Pancreas (tissue), 10 donors: ENCODE measurements at places on chromosomes 7 and 10.

GRCh38 chr7:90671571-90671970 is 75.5 kb downstream of the CDK14 start:
- no peak overlapping the region for H3K27ac ChIP-seq
- no peaks in the 10 kb centered on the region for H3K4me1 ChIP-seq
- no peaks in the 10 kb centered on the region for H3K36me3 ChIP-seq
- H3K27me3 ChIP-seq = no peaks in the 10 kb centered on the region
- DNase-seq = no peak
- no peak overlapping the region for H3K4me3 ChIP-seq

DNA sequence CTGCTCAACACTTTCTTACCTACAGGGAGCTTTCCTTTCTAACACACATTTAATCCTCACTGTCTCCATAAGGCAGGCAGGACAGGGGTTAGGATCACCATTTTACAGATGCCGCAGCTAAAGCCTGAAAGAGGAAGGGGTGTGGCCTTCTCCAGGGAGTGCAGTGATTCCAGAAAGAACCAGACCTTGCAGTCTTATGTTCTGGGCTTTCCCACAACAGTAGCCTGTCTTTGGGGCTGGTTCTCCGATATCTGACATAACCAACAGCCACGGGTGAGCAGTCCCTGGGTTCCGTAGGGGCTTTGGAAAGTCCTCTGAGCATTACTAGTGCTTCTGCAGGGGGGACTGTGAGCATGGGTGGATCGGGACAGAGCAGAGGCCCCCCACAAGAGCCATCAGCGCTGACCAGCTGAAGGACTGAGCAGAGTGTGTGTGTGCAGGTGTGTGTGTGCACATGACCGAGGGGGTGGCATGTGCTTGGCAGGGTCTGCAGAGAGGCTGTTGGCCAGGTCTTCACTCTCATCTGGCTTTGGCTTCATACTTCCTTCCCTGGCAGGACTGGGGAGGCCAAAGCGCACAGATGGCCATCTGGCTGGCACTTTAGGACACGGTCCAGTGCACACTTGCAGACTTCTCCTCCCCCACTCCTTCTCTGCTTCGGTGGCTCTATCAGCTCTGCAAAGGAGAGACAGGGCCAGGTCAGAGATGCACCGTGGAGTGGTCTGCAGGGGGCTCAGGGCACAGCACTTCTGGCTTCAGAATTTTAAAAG is 400.3 kb downstream of the RPS24 start:
- no peaks in the 10 kb centered on the region for H3K4me1 ChIP-seq
- no peak overlapping the region for H3K4me3 ChIP-seq
- no peaks in the 10 kb centered on the region for H3K36me3 ChIP-seq
- H3K27me3 ChIP-seq = no peaks in the 10 kb centered on the region
- peak; percentile 61 for DNase-seq

DNA sequence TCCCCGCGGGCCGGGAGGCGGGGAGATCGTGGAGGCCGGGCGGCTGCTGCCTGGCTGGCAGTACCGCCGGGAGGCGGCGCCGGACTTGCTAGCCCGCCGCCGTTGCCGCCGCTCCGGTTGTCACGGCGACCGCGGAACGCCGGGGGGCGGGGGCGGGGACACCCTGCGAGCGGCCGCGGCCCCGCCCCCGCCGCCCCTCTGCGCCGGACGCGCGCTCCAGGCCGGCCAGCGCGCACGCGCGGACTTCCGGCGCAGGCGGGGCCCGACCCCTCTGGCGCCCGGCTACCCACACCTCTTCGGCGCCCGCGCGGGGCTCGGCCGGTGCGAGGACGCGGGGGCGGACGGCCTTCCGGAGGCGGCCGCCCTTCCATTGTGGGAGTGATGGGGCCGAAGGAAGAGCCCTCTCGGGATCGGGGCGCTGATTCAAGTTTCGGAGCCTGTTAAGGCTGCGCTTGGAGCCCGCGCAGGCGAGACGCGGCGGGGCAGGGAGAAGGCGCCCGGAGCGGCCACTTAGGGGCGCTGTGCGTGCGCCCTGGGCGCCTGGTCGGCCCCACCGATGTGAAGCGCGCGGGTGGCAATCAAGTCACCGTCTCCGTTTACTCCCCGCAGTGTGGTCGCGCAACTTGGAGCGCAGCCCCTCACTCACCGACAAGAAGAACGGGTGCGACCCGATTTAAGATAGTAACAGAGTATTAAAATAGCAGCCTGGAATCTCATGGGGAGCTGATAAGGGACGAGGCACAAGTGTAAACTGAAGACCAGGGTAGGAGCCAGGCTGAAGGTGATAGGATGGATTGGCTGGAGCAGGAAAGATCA is 449 bp upstream of the DPY19L1 start:
- no peaks in the 10 kb centered on the region for H3K27me3 ChIP-seq
- no peaks in the 10 kb centered on the region for H3K36me3 ChIP-seq
- H3K4me1 ChIP-seq = no peaks in the 10 kb centered on the region
- DNase-seq = peak; percentile 97

GRCh38 chr10:111766464-111766863 is 417.1 kb downstream of the GPAM start:
- no peaks in the 10 kb centered on the region for H3K4me1 ChIP-seq
- no peak overlapping the region for H3K4me3 ChIP-seq
- H3K27ac ChIP-seq = no peak overlapping the region
- no peaks in the 10 kb centered on the region for H3K27me3 ChIP-seq
- H3K36me3 ChIP-seq = no peaks in the 10 kb centered on the region

DNA sequence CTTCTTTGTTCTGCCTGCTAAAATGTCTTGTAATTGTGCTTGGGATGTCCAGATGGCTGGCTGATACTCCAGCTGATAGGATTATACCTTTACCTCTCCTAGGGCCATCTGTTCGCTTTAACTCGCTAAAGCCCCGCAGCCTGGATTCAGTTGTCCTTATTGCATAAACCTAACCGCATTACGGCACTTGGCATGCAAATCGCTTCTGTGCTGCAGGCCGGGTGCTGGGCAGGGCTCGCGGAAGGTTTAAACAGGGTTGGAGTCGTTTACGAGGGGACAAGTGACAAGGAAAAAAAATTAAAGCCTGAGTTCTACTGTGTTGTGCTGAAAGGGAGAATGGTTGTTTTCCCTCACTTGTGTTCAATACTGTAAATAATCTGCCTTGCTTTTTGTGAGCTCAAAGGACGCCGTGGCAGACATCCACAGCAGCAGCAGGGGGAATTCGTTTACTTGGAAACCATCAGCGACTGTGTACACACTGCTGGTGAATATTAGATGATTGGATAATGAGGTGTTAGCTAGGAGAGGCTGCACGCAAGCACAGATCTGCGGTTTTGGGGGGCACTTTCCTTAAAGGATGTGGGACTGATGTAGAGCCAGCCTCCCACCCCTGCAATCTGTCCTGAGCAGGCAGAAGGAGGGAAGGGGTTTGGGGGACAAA is 93.0 kb downstream of the EBF3 start:
- no peak for DNase-seq
- peaks cover 10% of the 10 kb centered on the region for H3K27me3 ChIP-seq
- H3K27ac ChIP-seq = no peak overlapping the region
- H3K36me3 ChIP-seq = no peaks in the 10 kb centered on the region
- no peak overlapping the region for H3K4me3 ChIP-seq

DNA sequence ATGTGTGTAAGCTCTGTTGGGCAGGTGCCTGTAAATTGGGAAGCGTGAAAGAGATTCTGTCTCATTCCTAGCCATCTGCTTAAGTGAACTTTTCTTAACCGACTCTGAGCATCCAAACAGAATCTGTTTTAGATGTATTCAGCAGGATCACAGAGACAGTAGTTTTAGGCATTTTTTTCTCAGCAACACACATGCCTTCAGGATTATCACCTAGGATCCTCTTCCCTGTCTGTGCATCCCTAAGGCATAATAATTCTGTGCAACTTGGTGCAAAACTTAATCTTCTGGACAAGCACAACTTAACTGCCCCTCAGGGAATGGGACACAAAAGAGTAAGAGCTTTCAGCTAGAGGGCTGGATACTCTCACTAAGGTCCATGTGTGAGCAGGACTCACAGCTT is 284.8 kb downstream of the C7orf25 start:
- no peak overlapping the region for H3K27ac ChIP-seq
- no peak for DNase-seq
- H3K4me1 ChIP-seq = no peaks in the 10 kb centered on the region
- H3K36me3 ChIP-seq = no peaks in the 10 kb centered on the region
- H3K4me3 ChIP-seq = no peak overlapping the region

DNA sequence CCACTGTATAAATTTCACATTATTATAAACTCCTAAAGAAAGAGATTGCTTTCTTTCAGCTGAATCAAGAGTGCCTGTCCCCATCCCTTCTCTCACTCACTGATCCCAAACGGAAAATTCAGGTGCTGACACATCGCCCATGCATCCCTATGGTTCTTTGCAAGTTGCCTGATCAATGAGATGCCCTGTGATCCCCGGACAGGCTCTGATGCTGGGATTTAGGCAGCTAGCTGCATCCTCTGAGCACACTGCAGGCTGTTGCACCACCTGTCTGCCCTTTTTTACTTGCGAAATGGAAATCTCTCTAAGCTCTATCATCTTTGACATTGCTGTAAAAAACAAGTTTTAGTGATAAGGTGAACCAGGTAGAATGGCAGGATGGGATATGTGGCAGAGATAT is 456.5 kb downstream of the GATA3 start:
- no peaks in the 10 kb centered on the region for H3K4me1 ChIP-seq
- no peak overlapping the region for H3K27ac ChIP-seq
- no peaks in the 10 kb centered on the region for H3K36me3 ChIP-seq
- H3K27me3 ChIP-seq = peaks cover 4% of the 10 kb centered on the region
- no peak for DNase-seq

GRCh38 chr10:80600256-80600655 is 62.6 kb downstream of the SH2D4B start:
- no peaks in the 10 kb centered on the region for H3K36me3 ChIP-seq
- H3K27ac ChIP-seq = no peak overlapping the region
- DNase-seq = no peak
- no peaks in the 10 kb centered on the region for H3K27me3 ChIP-seq

DNA sequence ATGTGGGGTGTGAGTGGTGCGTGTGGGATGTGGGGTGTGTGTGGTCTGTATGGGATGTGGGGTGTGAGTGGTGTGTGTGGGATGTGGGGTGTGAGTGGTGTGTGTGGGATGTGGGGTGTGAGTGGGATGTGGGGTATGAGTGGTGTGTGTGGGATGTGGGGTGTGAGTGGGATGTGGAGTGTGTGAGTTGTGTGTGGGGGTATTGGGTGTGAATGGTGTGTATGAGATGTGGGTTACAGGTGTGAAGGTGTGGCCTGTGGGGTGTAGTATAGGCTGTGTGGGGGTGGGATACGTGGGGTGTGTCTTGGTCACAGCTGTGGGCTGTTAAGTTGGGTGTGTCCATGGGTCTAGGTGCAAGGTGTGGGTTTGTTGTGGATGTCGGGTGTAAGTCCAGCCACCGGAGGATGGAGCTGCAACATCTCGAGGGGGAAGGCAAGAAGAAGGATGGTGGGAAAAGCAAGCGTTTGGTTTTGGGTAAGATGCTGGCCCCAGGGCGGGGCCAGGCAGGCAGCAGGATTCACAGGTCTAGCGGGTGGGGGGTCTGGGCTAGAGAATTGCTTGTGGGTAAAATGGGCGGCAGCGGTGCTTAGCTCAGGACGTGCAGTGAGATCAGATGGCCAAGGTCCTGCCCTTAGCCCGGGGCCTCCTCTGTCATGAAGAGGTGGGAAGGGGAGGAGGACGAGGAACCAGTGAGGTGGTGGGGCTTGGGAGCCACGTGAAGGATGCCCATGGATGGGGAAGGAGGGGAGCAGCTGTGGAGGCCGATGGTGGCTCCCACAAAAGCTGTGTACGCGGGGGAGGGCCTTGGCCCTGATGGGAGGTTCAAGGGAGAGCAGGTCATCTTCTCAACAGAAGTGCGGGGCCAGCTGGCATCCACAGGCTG is 60.1 kb downstream of the CFAP46 start:
- H3K4me1 ChIP-seq = no peaks in the 10 kb centered on the region
- H3K27ac ChIP-seq = no peak overlapping the region
- H3K4me3 ChIP-seq = no peak overlapping the region
- H3K36me3 ChIP-seq = no peaks in the 10 kb centered on the region
- DNase-seq = no peak

DNA sequence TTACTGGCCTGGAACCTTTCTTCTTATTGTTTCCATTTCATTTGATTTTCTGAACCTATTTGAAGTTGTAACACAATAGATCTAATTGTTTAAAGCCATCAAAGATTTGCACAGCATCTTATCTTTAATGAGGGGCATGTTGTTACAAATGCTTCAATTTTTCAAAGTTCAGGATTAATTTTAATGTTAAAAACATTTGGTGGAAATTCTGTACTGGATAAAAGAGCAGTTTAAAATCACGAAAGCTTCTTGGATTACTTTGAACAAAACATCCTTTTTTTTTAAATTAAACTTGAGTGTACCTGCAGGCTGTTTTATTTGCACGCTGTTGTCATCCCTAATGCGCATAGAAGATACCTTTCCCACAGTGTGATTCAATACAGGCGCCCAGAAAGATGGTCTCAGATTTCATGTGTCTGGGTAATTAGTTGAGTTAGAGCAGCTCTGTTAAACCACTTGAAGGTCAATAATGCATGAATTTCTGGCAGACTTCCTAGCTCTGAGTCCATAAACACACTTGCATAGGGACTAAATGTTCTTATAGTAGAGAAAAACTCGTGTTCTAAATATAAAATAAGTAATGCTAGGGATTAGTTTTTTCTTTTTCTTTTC is 29.3 kb upstream of the DDX50 start:
- no peaks in the 10 kb centered on the region for H3K36me3 ChIP-seq
- H3K4me3 ChIP-seq = no peak overlapping the region
- H3K27ac ChIP-seq = no peak overlapping the region

GRCh38 chr10:97597778-97598177 is 8.3 kb downstream of the C10orf62 start:
- no peak overlapping the region for H3K4me3 ChIP-seq
- no peaks in the 10 kb centered on the region for H3K27me3 ChIP-seq
- DNase-seq = no peak
- H3K27ac ChIP-seq = no peak overlapping the region
- H3K36me3 ChIP-seq = no peaks in the 10 kb centered on the region

- no peak for DNase-seq
- no peak overlapping the region for H3K27ac ChIP-seq
- no peak overlapping the region for H3K4me3 ChIP-seq
- peaks cover 12% of the 10 kb centered on the region for H3K4me1 ChIP-seq
These were observed 10.7 kb downstream of the INPP5A start for GRCh38 chr10:132548106-132548823.

- no peak for DNase-seq
- H3K27me3 ChIP-seq = no peaks in the 10 kb centered on the region
- no peak overlapping the region for H3K27ac ChIP-seq
- no peaks in the 10 kb centered on the region for H3K4me1 ChIP-seq
- no peaks in the 10 kb centered on the region for H3K36me3 ChIP-seq
These were observed 4.8 kb upstream of the CPXM2 start for GRCh38 chr10:123896246-123896927.

DNA sequence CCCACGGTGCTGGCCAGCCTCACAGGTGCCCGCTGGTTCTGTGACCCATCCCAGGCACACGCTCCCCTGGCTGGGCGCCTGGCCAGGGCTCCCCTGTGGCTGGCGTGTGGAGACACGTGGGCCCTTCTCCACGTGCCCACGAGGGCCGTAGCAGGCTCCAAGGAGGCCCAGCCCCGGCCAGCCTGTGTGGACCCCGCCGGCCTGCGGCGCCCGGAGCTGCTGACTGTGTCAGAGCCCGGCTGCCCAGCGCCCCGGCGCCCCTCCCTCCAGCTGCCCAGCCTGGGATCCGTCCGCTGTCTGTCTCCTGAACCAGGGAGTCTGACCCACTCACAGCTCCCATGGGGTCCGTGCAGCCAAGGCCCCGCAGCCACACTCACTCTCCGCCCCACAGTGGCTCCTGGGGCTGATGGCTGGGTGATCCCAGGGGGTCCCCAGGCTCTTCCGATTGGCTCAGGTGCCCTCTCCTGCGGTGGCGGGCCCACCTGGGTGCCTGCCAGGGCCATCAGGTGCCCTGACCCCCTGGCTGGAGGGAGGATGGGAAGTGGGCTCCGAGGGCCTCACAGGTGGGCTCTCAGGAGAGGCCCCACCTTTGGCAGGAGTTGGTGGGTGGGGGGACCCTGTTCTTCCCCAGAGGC is 9.6 kb downstream of the TMEM184A start:
- H3K27me3 ChIP-seq = no peaks in the 10 kb centered on the region
- DNase-seq = no peak
- H3K4me3 ChIP-seq = no peak overlapping the region
- H3K27ac ChIP-seq = peak overlapping the region; percentile 47
- H3K36me3 ChIP-seq = peaks cover 43% of the 10 kb centered on the region
